ENCODE measurements at places on chromosomes 5 and 9.

DNA sequence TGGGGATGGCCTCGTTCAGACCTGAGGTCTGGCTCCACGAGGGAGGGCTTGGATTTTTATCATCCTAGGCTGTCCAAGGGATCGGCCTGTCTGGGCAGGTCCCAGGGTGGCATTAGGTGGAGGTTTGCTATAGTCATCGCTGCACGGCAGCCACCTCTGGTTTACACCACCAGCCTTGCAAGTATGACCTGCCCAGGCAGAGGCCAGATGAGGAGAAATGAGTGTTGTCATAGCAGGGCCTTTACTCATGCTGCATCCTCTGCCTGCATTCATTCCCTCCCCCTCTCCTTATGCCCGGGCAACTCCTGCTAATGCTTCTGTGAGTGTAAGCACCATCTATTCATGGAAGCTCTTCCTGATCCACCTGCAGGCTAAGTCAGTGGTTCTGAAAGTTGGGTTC, 15.3 kb upstream of the NDST1 start:
- peak; percentile 86 for DNase-seq

- no peak for DNase-seq
Measured at GRCh38 chr9:113992276-113992951, 85.7 kb downstream of the AMBP start.

DNA sequence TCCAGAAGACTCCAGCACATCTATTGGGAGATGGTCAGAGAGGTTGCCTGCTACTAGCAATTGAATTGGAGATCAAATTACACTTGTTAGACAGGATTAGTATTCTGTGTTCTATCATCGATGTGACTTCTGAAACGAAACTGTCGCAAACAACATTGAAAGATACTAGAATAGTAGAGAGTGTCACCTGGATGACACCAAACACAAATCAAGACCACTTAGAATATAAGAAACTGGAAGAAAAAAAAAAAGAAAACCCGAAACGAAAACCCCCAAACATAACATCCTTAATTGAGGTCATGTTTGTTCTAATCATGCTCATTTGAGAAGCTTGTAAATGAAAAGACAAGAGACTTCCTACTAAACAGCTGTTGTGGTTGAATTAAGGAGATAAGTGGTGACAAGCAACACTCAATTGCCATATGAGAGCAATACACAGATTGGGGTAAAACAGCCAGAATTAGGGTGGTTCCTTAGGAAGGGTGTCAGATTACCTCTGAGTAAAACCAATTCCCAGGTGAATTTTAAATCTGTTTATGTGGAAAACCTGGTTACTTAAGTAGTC, 97.6 kb downstream of the BASP1 start:
- DNase-seq, result peak; percentile 26

DNA sequence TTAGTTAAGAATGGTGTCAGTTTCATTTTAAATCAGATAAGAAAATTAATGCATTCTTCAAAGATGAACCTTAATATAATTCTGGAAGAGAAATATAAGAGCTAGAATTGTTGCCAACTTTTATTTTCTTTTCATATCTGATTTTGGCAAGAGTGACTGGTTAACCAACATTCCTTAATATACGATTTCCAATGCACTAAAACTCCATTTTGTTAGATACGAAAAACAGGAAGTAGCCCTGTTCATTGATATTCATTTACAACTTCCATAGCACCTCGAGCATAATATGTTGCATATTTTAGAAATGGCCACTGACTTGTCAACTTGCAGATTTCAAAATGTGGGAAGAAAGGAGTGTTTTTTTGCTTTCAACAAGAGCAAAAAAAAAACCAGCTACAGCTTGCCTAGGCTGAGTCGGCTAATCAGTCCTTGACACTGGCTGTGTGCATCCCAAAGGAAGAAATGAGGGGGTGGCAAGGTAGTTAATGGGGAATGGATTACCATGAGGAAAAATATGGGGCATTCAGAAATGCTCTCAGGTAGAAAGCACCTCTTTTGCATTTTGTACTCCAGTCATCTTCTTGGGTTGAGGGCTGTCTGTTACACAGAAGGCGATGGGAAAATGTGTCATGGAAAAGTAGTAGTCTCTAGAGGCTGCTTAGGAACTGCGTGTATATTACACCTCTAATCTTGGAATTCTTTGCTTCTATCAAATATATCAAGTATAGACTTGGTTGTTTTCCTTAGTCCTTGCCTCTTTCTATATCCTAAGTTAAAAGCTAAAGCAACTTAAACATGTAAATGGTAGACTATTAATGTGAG, 3.9 kb downstream of the MAP3K1 start:
- peak; percentile 33 for DNase-seq

GRCh38 chr5:128641861-128642260, 103.8 kb upstream of the FBN2 start:
- DNase-seq, result no peak
